AG04449 (cell line): ENCODE measurements at places on chromosomes 4 and X.
A peak's percentile ranks its signal among the peaks of the same experiment; 100 is the strongest.

- no peak for DNase-seq
These were observed 127.0 kb upstream of the SH3RF1 start for GRCh38 chr4:169397762-169398161.

GRCh38 chr4:76194325-76194724, 19.3 kb downstream of the SCARB2 start:
- DNase-seq, result peak; percentile 80

DNA sequence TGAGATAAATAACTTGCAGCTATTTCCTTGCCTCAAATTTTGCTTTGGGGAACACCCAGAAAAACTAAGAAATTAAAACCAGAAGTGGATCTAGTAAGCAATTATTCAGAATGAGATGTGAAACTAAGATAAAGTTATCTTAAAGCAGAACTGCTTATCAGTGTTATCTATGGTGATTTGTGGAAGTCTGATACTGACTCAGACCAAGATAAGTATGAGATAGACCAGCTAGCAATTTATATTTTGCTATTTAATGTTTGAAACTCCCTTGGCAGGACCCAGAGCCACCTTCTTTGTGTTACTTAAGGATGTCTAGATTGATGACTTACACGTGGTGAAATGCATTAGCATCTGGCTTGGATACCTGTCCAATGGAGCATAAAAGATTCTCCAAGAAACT, 368.1 kb downstream of the EPHA5 start:
- no peak for DNase-seq

GRCh38 chrX:17081968-17082367, 135.5 kb downstream of the REPS2 start:
- no peak for DNase-seq

DNA sequence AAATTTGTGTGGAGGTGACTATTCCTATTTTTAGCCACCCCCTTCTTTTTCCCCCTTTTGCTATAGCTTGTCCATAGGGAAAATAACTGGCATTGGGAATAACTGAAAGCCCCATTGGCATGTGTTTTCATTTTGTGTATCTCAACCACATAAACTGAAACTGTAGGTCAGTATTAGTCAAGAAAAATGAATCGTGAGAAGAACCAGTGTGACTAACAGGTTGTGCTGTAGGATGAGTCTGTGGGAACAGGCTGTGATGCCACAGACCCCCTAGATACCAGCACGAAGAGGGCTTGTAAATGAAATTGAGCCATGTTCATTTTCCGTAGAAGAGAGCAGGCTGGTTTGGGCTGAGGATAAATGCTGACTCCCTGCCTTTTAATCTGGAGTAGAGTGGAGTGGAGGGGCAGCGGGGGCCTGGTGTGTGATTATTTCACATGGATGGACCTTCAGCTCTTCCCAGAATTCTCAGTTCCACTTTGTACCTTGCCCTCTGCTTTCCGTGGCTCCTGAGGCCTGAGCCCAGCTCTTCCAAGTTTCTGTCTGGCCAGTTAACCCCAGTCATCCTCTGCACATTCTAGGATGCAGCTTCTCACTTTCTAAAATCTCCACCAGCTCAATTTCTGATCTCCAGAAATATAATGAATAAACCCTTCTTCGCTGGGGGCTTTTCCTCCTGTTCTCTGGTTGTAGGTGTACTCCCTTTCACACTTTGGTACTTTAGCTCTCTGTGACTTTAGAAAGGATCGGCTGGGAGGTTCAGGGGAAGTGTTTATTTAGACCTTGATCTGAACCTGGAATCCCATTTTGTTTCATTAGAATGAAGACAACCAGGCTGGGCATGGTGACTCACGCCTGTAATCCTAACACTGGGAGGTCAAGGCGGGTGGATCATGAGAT, 37.3 kb downstream of the DCUN1D4 start:
- DNase-seq, result no peak

GRCh38 chr4:187193141-187193540, 469.5 kb upstream of the FAT1 start:
- no peak for DNase-seq
